ENCODE measurements at places on chromosomes 7 and 10.
A peak's percentile ranks its signal among the peaks of the same experiment; 100 is the strongest.

GRCh38 chr10:122170802-122171201, 100.3 kb upstream of the BTBD16 start:
- no peak for DNase-seq

- no peak for DNase-seq
These were observed 291.1 kb downstream of the ZNF248 start for GRCh38 chr10:37566332-37566731.

GRCh38 chr7:131383417-131384285, 56.0 kb downstream of the MKLN1 start:
- DNase-seq, result no peak

DNA sequence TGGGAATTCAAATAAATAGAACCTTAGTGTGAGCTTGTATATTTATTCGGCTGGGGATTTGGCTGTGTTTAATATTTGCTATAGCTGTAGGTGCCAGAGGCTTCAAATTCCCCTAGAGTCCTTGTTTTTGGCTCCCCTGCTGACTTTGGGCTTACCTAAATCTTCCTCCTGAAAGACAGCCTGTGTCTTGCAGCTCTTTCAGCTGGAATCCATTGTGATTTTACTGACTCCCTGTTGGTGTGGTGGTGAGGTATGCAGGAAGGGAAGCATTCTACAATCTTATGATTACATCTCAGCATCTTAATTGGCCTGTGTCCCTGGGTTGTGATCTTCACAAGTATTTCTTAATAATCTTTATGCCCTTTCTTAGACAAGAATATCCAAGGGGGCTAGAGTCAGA, 25.9 kb downstream of the FOXI2 start:
- DNase-seq, result no peak

DNA sequence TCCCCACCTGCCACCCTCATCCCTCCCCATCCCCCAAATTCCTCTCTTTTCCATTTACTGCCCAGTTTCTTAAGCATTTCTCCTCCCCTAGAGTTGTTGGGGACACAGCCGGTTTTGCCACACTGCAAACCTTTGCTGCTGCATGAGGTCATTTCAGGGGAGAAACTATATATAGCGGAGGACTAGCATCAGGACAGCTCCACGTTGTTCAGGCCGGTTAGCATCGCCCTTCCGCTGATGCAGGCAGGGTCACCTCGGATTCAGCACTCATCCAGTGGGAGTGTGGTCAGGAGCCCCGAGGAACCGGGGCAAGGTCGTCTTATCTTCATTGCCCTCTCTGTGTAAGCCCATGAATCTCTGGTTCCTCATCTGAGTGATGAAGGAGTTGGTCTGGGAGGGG, 15.6 kb downstream of the UBTD1 start:
- DNase-seq, result no peak

DNA sequence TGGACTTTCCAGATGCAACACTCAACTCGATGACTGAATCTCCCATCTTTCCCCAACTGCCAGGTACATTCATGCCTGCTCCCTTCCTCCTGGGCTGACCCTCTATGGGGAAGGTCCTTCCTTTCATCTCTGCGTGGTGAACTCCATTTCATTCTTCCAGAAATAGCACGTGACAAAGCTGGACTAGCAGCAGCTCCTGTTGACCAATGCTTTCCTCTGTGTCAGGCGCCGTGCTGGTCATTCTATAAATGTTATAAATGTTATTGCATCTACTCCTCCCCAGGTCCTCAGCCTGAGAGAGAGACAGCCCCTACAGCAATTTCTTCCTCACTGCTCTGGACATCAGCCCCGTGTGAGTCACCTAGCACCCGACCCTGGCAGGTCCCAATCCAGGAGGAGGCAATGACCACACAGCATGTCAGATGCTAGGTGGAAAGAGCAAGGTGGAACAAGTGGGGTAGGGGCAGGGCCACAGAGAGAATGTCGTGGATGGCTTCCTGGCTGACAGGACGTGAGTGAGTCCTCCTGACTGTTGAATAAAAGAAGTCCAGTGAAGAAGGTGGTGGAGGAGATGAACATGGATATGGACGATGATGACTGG, 178.1 kb downstream of the ADAM12 start:
- DNase-seq, result no peak

- DNase-seq, result no peak
These were observed 42.2 kb upstream of the NRF1 start for GRCh38 chr7:129569326-129569725.

DNA sequence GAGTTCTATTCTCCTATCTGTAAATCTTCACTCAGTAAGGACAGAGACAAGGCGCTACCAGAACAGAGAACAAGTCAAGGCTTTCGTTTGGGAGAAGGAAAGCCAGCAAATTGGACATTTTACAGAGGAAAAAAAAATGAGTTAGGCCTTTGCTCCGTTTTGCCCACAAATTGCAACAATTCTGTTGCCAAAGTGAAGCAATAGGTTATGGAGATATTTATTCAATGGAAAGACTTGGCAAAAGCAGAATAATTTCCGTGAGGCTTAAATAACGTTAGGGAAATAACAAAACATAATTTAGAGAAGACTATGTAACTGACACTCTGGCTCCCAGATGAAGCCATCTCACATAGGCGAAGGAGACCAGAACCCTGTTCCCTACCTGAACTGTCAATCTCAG, 67.5 kb downstream of the MKX start:
- no peak for DNase-seq

DNA sequence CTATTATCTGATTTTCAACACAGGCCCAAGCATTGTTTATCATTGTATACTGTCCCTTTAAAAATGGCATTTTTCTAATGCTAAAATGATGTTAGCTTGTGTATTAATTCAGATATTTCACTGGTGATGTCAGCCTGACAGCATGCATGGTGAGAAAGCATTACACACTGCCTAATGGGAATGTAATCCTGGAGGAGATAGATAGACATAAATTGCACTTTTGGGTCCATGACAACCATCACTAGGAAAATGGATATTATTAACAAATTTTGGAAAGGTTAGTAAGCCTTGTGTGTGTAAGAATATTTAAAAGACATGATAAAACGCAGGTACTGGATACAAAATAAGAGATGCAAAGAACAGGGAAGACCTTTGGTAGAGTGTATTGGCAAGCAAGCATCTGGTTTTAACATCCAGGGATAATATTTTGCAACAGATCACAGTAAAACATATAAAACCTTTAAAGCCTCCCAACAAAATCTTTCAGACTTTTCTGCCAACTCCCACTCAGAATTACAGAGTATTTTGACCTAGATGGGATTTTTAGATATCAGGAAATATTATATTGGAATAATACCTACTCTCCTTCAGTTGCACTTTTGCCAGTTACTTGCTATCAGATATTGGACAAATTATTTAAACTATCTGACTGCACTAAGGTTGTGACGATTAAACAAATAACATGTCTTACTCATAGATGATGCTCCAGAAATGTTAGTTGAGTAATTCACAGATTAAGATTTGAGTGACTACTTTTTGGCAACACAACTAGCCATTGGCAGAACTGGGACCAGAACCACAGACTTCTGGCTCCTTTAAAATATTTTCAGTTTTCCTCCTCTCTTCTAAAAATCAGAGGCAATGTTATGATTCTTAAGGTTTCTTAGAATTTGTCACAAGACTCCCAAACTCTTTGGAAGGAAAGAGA, 291.6 kb upstream of the SEMA3C start:
- DNase-seq, result no peak

DNA sequence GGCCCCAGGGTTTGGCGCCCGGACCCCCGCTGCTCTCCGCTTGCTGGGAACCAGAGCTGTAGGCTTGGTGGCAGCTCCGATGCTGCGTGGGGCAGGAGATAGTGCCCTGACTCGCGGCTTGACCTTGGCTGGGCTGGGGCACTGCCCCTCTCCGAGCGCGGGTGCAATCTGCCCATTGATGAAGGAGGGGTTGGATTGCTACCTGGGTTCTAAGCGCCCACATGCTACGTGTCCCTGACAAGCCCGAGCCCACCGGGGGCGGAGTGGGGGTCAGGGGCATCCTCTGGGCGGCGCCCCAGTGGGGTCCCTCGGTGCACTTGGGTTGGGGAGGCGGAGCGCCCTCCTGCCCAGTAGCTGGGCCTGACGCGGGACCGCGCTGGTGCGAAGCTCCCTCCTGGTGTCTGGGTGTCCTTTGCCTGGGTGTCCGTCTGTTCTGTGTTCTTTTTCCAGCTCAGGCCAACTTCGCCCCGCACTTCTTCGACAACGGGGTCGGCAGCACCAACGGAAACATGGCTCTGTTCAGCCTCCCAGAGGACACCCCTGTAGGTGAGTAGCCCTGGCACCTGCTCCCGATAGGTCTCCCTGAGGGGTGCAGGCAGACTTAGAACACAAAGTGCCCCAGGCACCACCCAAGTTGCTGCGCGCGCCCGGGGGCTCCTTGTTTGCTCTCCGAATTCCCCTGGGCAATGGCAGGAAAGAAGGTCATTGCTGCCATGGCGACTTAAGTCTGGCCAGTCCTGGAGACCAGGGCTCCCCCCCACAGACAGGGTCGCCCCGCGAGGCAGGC, 900 bp downstream of the CDHR1 start:
- DNase-seq, result no peak

DNA sequence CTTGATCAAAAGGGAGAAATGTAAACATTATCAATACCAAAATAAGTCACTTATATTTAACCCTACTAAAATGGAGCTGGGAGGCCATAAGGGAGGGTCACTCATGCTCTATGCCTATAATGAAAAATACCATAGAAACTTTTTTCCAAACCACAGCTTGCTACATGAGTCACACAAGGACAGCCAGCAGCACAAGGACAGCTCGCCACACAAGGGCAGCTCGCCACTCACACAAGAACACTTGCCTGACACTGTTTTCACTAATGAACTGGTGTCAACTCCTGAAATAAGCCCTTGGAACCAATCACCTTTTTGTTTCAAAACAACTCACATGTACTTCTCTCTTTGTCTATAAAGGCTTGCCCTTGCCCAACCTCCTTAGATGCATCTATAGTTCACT, 43.3 kb downstream of the FRMPD2 start:
- no peak for DNase-seq

GRCh38 chr7:77866370-77866769, 67.8 kb downstream of the PHTF2 start:
- no peak for DNase-seq

DNA sequence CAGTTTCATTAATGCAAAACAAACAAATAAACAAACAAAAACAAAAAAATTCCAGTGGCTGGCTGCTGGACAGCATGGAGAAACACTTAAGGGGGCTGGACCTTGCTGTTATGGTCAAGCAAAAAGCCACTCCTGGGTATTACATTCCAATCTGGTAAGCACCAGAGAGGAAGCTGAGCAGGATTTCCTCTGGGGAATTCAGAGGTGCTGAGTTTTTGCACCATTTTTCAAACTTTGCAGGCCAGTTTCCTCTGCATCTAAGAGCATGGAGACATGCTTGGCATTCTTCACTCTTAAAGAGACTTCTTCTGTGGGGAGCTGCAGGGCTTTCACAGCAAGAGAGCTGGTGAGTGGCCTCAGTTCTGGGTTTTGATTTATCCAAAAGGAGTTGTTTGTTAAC, 84.5 kb downstream of the FZD1 start:
- no peak for DNase-seq

DNA sequence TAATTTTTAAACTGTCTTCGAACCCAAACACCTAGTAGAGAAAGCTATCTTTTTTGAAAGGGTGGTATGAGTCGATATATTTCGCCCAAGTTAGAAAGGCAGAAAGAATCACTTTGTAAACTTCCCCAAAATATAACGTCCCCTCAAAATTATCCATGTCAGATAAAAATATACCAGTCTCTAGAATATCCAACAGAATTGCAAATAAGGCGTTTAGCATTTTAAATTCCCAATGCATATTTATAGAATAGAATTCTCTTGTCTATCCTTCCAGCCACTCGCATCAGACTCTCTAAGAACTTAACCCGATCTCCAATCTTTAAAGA, 2.1 kb downstream of the CTBP2 start:
- no peak for DNase-seq

- DNase-seq, result peak; percentile 80
These were observed at the start of gene AKR1E2 for GRCh38 chr10:4825868-4826791. Gene AKR1E2 (plus strand): TSS chr10:4826207. CDS start chr10:4826325, 118 bp downstream.

GRCh38 chr10:62166331-62167131, 102.1 kb downstream of the RTKN2 start:
- DNase-seq, result no peak

DNA sequence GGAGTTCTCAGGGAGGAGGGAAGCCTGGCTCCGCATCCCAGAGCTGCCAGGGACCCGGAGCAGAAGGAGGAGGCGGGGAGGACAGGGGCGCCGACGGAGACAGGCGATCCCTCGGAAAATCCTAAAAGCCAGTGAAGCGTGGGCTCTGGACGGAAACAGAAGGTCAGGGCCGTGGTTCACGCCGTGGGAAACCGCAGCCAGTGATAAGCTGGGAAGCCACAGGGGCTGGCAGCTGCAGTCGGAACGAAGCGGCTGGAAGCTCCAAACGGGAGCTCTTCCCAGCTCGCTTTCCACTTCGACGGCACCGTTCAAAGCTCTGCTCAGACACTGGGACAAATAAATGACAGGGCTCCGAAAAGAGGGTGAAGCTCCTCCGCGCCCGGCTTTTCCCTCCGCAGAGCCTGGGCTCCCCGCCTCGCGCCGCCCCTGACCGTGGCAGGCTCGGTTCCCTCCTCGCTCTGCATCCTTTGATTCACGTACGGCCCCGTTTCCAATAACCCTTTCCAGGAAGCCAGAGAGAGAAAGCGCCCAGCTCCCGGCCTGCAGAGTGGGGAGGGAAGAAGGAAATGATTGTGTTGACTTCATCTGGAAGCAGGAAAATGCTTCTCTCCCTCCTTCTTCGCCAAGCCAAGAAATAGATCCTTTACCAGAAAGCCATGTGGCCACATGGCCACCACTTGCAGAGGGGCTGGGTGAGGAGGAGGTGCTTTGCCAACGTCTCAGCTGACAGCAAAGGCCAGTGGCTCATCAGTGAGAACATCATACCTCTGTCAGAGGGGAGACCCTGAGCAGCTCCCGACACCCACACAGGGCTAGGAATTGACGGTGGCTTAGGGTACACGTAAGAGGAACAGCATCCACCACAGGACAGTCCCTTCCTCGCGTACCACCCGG, 57.4 kb downstream of the ADRB1 start:
- no peak for DNase-seq

DNA sequence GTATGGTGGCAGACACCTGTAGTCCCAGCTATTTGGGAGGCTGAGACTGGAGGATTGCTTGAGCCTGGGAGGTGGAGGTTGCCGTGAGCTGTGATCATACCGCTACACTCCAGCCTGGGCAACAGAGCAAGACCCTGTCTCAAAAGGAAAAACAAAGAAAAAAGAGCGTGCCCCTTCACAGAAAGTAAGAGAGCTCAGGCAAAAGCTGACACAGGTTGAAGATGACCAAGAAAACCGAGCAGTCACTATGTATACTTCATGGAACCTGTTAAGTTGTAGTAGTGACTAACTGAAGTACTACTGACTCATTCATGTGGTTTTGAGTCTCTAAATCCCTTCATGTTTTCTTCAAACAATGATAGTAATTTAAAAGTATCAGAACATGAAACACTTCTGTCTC, 1.2 kb upstream of the PRRT4 start:
- no peak for DNase-seq

GRCh38 chr7:32154797-32155196, 84.6 kb upstream of the PDE1C start:
- no peak for DNase-seq

All from CD4-positive, alpha-beta T cell treated with Interleukin-15 for 4 hours (primary cell).